Activated CD4-positive, CD25-positive, alpha-beta regulatory T cell treated with anti-CD3 and anti-CD28 coated beads, Interleukin-2, amount 50 U/mL, for 16 hours (primary cell): ENCODE measurements at places on chromosomes 11 and 22.

DNA sequence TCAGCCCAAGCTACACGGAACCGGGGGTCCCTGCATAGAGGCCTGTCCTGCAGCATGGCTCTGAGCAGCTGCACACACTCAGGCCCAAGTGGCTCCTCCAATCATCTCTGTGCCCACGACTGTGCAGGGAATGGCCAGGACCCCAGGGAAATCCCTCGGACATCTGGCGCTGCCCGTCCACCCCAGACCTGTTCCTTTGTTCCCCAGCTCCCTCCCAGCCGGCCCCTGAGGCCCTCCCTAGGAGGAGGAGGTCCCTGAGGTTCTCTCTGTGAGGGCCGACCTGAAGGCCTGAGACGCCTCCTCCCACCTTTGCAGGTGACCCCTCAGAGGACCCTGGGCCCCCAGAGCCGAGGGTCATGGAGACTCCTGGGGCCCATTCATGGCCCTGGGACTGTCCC lies 1.1 kb downstream of the MLC1 start:
- DNase-seq: no peak

GRCh38 chr11:61168042-61168688 lies 6.9 kb upstream of the VPS37C start:
- DNase-seq: no peak

GRCh38 chr22:45284705-45285262 lies at the start of gene UPK3A:
Gene UPK3A (plus strand): TSS chr22:45284949. CDS start chr22:45285014, 65 bp downstream.
- DNase-seq: no peak

DNA sequence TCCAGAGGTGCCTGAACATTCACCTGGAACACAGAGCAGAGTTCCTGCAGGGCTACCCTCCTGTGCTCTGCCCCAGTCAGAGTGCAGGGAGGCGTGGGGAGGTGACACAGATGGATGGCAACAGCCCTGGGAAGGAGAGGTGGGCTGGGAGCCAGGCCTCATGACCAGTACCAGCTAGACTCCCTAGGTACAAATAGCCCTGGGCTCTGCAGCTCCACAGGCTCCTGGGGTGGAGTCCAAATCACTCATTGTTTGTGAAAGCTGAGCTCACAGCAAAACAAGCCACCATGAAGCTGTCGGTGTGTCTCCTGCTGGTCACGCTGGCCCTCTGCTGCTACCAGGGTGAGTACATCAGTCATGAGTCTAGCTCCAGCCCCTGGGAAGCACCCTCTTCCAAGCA lies at the start of gene SCGB1D2:
SCGB1D2 (plus strand) TSS at position 219 of the 400 bp plus-strand sequence; CDS start at position 288, 69 bp downstream.
- no peak for DNase-seq

GRCh38 chr11:46480909-46481308 lies 89.3 kb upstream of the CHRM4 start:
- DNase-seq: no peak

- no peak for DNase-seq
Observed at GRCh38 chr11:18203723-18204122, 31.1 kb downstream of the MRGPRX4 start.

DNA sequence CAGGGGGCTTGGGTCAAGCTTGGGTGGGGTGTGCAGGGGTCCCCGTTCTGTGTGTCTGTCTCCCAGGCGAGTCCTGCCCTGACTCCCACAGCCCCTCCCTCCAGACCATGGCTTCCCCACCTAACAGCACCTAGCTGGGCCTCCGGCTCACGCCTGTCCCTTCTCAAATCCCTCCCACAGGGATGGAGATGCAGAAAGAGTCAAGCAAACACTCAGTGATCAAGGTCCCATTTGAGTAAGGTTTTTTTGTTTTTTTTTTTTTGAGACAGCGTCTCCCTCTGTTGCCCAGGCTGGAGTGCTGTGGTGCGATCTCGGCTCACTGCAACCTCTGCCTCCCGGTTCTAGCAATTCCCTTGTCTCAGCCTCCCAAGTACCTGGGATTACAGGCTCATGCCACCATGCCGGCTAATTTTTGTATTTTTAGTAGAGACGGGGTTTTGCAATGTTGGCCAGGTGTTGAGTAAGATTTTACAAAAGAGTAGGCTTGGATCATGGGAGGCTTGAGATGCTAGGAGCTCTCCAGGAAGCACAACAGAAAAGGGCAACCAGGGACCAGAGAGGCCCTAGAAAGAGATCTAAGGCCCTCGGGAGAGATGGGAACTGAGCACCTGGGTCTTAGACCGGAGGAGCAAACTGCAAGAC lies 5.7 kb downstream of the APOBEC3D start:
- DNase-seq: no peak

- DNase-seq: no peak
Observed at GRCh38 chr11:8503910-8504364, 90.1 kb downstream of the STK33 start.

DNA sequence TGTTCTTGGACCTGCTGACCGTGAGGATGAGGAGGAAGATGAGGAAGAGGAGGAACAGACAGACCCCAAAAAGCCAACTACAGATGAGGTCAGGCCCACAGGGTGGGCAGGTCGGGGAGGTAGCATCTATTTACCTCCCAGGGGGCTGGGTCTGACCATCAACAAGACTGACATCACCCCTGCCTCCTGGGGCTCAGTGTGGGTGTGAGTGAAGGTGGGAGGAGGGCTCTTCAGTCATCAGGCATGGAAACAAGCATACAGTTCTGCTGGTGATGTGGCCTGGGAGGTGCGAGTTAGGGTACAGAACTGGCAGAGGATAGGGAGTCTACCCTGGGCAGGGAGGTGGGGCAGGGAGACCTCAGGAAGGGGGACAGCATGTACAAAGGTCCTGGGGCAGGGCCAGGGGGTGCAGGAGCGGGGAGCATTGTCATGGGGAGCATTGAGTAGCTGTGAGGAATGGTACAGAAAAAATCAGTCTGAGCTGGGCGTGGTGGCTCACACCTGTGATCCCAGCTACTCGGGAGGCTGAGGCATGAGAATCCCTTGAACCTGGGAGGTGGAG lies 8.9 kb downstream of the PLCB3 start:
- DNase-seq: no peak

- no peak for DNase-seq
Observed at GRCh38 chr11:69634590-69634989, 6.4 kb upstream of the CCND1 start.

- DNase-seq: no peak
Observed at GRCh38 chr11:108758458-108758857, 93.6 kb downstream of the DDX10 start.

- DNase-seq: no peak
Observed at GRCh38 chr11:122365610-122366360, 249.8 kb upstream of the BLID start.

GRCh38 chr11:2944530-2944929 lies 15.3 kb upstream of the PHLDA2 start:
- no peak for DNase-seq

GRCh38 chr22:27510024-27510423 lies 291.5 kb downstream of the MN1 start:
- DNase-seq: no peak

- DNase-seq: no peak
Observed at GRCh38 chr11:2444821-2445745, at the start of gene KCNQ1. Gene KCNQ1 (plus strand): TSS chr11:2445008. CDS start chr11:2445099, 91 bp downstream.

DNA sequence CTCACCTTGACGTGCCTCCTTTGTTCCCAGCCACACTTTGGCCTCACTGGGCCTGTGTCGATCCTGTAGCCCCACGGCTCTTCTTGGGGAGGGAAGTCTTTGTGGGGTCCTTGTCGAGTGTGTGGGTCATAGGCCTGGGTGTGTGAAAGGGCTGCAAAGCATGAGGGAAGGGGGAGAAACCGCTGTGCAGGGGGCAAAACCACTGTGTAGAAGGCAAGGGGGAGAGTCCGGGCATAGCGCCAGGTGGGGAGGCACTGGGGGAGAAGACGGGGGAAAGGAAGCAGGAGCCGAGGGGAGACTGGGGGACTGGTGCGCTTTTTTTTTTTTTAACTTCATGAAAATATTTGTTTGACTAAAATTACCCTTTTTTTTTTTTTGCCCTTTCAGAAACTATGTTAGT lies 65.1 kb upstream of the RASD2 start:
- no peak for DNase-seq

DNA sequence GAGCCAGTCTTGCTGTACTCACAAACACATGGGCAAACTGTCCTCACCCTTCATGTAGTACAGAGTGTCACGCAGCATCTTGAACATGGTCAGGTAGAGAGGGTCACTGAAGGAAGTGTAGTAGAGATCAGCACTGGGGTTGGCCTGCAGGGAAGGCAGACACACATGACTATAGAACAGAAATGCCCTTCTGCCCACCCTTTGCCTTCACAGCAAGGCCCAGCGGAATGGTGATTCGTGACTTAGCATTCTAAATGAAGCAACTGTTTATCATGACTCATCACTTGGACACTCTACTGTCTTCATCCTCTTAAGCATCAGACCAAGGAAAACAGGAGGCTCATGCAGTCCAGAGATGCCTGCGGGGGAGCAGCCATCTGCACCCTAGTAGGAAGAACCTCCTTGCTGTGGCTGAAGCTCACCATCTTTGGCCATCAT lies 33.4 kb downstream of the SERPIND1 start:
- DNase-seq: no peak

- DNase-seq: no peak
Observed at GRCh38 chr11:74697722-74698121, 33.5 kb downstream of the CHRDL2 start.

GRCh38 chr11:23123753-23124152 lies 263.5 kb upstream of the CCDC179 start:
- no peak for DNase-seq

GRCh38 chr22:26842103-26842502 lies 184.7 kb downstream of the MIAT start:
- no peak for DNase-seq

- no peak for DNase-seq
Observed at GRCh38 chr11:70348608-70349007, 49.7 kb upstream of the CTTN start.

DNA sequence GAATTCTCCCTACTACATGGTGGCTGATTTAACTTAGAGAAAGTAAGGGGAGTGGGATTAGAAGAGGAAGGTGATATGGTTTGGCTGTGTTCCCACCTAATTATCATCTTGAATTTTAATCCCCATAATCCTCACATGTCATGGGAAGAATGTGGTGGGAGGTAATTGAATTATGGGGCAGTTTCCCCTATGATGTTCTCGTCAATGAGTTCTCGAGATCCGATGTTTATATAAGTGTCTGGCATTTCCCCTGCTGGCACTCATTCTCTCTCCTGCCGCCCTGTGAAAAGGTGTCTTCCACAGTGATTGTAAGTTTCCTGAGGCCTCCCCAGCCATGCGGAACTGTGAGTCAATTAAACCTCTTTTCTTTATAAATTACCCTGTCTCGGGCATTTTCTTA lies 169.3 kb downstream of the CASP12 start:
- DNase-seq: no peak
